ENCODE measurements at places on chromosomes 2 and 18.

GRCh38 chr2:84905181-84906107 lies at the start of gene TMSB10:
Gene TMSB10 (plus strand): TSS chr2:84905656.
- H3K4me3 ChIP-seq: peak within 1 kb of the TSS; percentile 74
- peak within 1 kb of the TSS; percentile 98 for H3K27ac ChIP-seq
- H3K4me1 ChIP-seq: peaks cover 3% of the 10 kb centered on the region
- H3K36me3 ChIP-seq: peaks cover 13% of the 10 kb centered on the region
- DNase-seq: peak; percentile 88

DNA sequence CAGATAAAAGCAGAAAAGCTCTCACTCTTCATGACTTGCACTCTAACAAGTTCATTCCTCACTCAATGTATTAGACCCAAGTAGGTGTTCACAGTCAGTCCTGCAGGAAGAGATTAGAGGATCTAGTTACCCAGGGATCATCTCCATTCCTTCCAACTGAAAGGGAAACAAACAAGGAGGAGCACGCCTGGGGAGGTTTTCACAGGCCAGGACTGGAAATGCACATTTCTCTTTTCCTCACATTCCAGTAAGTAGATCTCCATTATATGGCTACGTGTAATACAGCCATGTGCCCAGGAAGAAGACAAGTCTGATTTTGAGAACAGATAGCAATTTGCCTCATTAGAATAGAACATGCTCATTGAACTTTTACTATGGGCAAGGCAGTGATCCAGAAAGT lies 1132.2 kb upstream of the FAM98A start:
- no peaks in the 10 kb centered on the region for H3K36me3 ChIP-seq
- no peak overlapping the region for H3K4me3 ChIP-seq
- DNase-seq: no peak
- no peaks in the 10 kb centered on the region for H3K27me3 ChIP-seq
- H3K27ac ChIP-seq: no peak overlapping the region

GRCh38 chr2:121617042-121617599 lies 32.1 kb downstream of the CLASP1 start:
- no peak overlapping the region for H3K4me3 ChIP-seq
- peaks cover 18% of the 10 kb centered on the region for H3K36me3 ChIP-seq
- DNase-seq: no peak
- H3K27me3 ChIP-seq: no peaks in the 10 kb centered on the region
- H3K4me1 ChIP-seq: no peaks in the 10 kb centered on the region
- no peak overlapping the region for H3K27ac ChIP-seq

GRCh38 chr2:105517814-105518705 lies 119.2 kb upstream of the FHL2 start:
- peaks cover 10% of the 10 kb centered on the region for H3K4me1 ChIP-seq
- no peaks in the 10 kb centered on the region for H3K36me3 ChIP-seq
- H3K27me3 ChIP-seq: no peaks in the 10 kb centered on the region
- DNase-seq: no peak
- H3K4me3 ChIP-seq: no peak overlapping the region
- H3K27ac ChIP-seq: peak overlapping the region; percentile 24

GRCh38 chr2:7567646-7568045 lies 650.4 kb downstream of the RNF144A start:
- DNase-seq: no peak
- H3K27ac ChIP-seq: peak overlapping the region; percentile 30
- no peaks in the 10 kb centered on the region for H3K36me3 ChIP-seq
- no peak overlapping the region for H3K4me3 ChIP-seq

GRCh38 chr2:240894836-240895558 lies 959 bp downstream of the MAB21L4 start:
- DNase-seq: no peak
- peak overlapping the region; percentile 38 for H3K4me3 ChIP-seq
- no peaks in the 10 kb centered on the region for H3K27me3 ChIP-seq
- no peaks in the 10 kb centered on the region for H3K4me1 ChIP-seq
- no peak overlapping the region for H3K27ac ChIP-seq

- H3K36me3 ChIP-seq: peaks cover 2% of the 10 kb centered on the region
- H3K27me3 ChIP-seq: no peaks in the 10 kb centered on the region
- no peak for DNase-seq
- H3K4me1 ChIP-seq: peaks cover 3% of the 10 kb centered on the region
Measured at GRCh38 chr2:32427672-32428610, 71.1 kb downstream of the BIRC6 start.

GRCh38 chr2:70730730-70731129 lies 37.3 kb downstream of the ADD2 start:
- no peak overlapping the region for H3K27ac ChIP-seq
- H3K36me3 ChIP-seq: no peaks in the 10 kb centered on the region
- H3K27me3 ChIP-seq: peaks cover 21% of the 10 kb centered on the region
- H3K4me1 ChIP-seq: no peaks in the 10 kb centered on the region
- H3K4me3 ChIP-seq: no peak overlapping the region
- no peak for DNase-seq

DNA sequence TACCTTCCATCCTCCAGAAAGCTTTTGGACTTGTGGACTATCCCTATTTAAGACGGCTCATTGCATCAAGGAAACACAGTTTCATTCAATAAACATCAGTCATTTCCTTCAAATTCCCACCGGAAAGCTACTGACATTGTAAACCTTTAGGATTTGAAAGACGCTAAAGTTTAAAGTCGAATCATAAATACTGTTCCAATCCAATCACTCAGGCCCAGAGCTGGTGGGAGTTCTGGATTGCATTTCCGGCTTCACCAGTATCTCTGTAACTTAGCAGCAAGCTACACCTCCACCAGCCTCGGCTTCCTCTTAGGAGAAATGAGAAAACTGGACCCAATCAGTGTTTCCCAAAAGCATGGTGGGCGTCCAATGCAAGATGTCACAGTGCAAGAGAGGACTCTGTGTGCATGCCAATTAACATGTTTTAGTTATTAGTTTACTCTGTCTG lies 1.6 kb downstream of the WDFY1 start:
- H3K4me3 ChIP-seq: peak overlapping the region; percentile 75
- H3K27ac ChIP-seq: no peak overlapping the region
- peak; percentile 85 for DNase-seq
- no peaks in the 10 kb centered on the region for H3K27me3 ChIP-seq
- peaks cover 18% of the 10 kb centered on the region for H3K4me1 ChIP-seq

DNA sequence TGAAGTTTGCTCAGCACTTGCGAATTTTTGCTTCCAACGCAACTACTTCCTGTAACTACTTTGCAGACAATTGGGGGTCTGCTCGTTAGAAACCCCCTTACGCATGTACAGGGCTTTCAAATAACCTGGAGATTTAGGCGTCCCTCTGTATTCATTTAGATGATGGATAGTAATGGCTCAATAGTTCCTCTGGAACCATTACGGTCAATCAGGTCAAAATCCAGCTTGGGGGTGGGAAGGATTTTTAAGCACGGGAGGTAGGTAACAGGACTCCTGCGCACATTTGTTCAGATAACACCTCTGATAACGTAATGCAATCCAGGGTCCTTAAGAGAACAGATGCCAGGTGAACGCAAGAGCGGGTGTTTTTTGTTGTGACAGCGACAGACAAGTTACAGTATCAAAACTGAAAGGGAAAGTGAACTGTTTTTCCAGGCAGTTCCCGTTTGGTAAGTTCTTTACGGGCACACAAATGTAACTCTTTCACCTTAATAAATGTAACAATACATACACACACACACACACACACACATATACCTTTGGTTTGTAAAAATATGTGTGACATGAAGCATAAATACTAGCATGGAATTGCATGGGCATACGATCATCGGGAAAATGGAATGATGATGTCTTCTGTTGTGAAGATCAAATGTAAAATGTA lies 3.8 kb upstream of the OSR1 start:
- DNase-seq: peak; percentile 68
- H3K4me1 ChIP-seq: no peaks in the 10 kb centered on the region
- H3K4me3 ChIP-seq: peak overlapping the region; percentile 51

- H3K36me3 ChIP-seq: no peaks in the 10 kb centered on the region
- no peaks in the 10 kb centered on the region for H3K27me3 ChIP-seq
- no peak overlapping the region for H3K4me3 ChIP-seq
Measured at GRCh38 chr2:227813229-227813561, 447 bp upstream of the CCL20 start.

DNA sequence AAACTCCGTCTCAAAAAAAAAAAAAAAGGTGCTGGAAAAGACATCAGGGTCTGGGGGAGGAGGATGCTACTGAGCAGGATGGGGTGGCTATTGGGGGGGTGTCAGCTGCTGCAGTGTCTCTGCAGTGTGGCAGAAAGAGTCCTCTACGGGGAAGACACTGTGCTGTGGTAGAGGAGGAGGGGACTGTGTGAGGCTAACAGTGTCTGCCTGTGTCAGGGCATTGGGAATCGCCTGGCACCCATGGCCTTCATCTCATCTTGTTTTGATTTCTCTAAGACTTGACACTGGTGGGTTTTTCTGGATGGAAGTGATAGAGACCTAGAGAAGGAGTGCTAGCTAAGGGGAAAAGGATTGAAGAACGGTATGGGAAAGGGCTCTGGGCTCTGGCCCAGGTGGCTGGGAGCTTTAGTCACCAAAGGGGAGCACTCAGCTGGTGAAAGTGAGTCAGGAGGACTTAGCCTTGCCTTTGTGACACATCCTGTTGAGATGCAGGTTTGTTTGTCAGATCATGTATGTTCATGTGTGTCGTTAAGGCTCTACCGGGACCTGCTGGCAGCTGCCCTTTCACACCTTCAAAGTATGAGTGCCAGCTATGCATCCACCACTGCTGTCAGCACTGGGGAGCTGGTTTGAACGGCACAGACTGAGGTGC lies 58.0 kb downstream of the FARP2 start:
- no peak for DNase-seq
- no peak overlapping the region for H3K27ac ChIP-seq
- no peaks in the 10 kb centered on the region for H3K4me1 ChIP-seq
- H3K27me3 ChIP-seq: no peaks in the 10 kb centered on the region
- H3K36me3 ChIP-seq: peaks cover 20% of the 10 kb centered on the region
- H3K4me3 ChIP-seq: no peak overlapping the region

- H3K4me3 ChIP-seq: no peak overlapping the region
- no peak for DNase-seq
- no peak overlapping the region for H3K27ac ChIP-seq
- H3K27me3 ChIP-seq: no peaks in the 10 kb centered on the region
- H3K36me3 ChIP-seq: no peaks in the 10 kb centered on the region
- no peaks in the 10 kb centered on the region for H3K4me1 ChIP-seq
Measured at GRCh38 chr2:241291153-241291552, 24.3 kb downstream of the HDLBP start.

DNA sequence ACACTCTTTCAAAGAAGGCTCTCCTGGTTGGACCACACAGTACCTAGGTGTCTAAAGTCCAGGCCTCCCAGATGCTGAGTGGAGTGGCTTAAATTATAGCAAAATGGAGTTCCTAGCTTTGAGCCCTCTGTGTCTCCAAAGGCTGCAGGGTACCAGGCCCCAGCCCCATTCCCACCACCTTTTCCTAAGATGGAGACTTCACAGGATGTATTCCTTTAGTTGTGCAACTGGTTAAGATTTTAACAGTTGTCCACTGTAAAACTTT lies 4.9 kb downstream of the SMAD7 start:
- H3K4me3 ChIP-seq: peak overlapping the region; percentile 23
- peak overlapping the region; percentile 88 for H3K27ac ChIP-seq
- peaks cover 65% of the 10 kb centered on the region for H3K4me1 ChIP-seq

GRCh38 chr2:39620067-39620466 lies 45.6 kb upstream of the TMEM178A start:
- no peaks in the 10 kb centered on the region for H3K36me3 ChIP-seq
- no peak for DNase-seq
- no peaks in the 10 kb centered on the region for H3K4me1 ChIP-seq
- no peak overlapping the region for H3K4me3 ChIP-seq

- DNase-seq: peak; percentile 25
- no peak overlapping the region for H3K4me3 ChIP-seq
- no peaks in the 10 kb centered on the region for H3K36me3 ChIP-seq
- no peaks in the 10 kb centered on the region for H3K4me1 ChIP-seq
- no peak overlapping the region for H3K27ac ChIP-seq
Measured at GRCh38 chr2:14941151-14941631, 308.7 kb downstream of the LRATD1 start.

- no peak overlapping the region for H3K4me3 ChIP-seq
- DNase-seq: no peak
- H3K36me3 ChIP-seq: peaks cover 15% of the 10 kb centered on the region
- no peaks in the 10 kb centered on the region for H3K27me3 ChIP-seq
- peaks cover 73% of the 10 kb centered on the region for H3K4me1 ChIP-seq
Measured at GRCh38 chr2:218285604-218286003, 6.7 kb downstream of the TMBIM1 start.

DNA sequence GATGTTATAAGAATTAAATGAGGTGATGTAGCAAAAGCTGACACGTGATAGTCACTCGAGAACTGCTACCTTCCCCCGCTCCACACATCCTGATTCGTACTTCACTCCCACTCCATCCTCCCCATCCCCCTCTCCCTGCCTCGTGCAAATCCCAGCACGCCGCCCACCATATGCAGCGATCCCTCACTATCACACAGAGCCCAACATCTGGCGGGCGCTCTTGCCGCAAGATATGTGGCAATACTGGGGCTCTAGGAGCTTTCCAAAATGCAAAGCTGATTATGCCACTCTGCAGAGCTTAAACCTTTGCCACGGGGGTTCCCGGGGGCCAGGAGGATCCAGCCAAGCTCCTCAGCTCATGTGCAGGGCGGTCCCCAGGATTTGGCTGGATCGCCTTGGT lies 37.4 kb downstream of the DNMT3A start:
- H3K27ac ChIP-seq: no peak overlapping the region
- H3K4me1 ChIP-seq: no peaks in the 10 kb centered on the region
- no peaks in the 10 kb centered on the region for H3K27me3 ChIP-seq
- no peak for DNase-seq

DNA sequence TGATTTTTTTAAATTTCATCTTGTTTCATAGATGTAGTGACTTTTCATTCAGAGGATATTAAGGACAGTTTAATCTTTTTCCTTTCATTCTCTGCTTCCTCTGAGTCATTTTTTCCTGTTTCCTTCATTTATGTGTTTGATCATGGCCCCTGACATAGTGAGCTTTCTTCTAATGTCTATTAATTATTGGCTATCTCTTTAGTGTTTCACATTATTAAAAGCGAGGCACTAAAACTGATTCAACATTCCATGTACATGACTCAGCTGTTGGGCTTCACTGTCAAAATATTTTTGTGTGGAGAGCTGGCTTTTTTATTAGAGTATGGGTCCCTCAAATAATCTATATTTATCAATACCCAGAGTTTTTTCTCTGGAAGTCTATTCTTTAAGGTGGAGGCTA lies 125.8 kb downstream of the THSD7B start:
- H3K27ac ChIP-seq: no peak overlapping the region
- no peaks in the 10 kb centered on the region for H3K36me3 ChIP-seq
- no peaks in the 10 kb centered on the region for H3K27me3 ChIP-seq
- no peak for DNase-seq
- H3K4me1 ChIP-seq: no peaks in the 10 kb centered on the region

DNA sequence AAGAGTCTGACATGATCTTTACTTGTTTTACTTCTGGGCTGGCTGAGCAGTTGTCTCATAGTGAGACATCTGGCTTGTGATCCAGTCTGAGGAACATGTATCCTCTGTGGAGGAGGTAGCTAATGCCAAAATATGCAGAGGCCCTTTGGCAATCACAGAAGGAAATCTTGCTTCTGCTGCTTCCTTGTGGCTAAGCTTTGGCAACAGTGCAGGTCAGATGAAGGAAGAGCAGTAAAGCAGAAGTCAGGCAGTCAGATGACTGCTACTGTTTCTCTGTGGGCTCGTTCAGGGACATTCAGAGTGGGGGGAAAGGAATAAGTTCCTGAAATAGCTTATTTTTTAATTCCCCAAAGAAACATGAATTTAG lies 22.3 kb downstream of the DOK1 start:
- H3K27ac ChIP-seq: peak overlapping the region; percentile 52
- no peak overlapping the region for H3K4me3 ChIP-seq

Measured in small intestine (tissue), 16 donors.